Right cardiac atrium (tissue), 5 donors: ENCODE measurements at places on chromosomes 12 and 14.

- DNase-seq, result no peak
These were observed 391.3 kb upstream of the FOXG1 start for GRCh38 chr14:28375295-28375694.

GRCh38 chr14:22781301-22781991, 15.0 kb downstream of the OXA1L start:
- no peak for DNase-seq

DNA sequence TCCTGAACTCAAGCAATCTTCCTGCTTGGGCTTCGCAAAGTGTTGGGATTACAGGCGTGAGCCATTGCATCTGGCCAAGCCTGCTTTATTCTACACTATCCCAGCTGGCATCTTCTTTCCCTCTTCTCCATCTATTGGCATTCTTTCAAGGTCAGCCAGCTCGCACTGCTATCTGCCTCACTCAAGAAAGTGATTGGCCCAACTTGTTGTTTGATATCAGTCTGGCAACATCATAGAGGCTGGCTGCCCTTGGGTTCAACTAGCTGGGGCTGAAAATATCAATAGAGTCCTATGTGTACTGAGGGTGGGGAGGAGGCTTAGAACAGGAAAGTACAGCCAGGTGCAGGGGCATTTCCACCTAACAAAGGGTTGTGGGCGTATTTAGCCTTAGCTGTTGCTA, 17.1 kb downstream of the GMFB start:
- no peak for DNase-seq

- DNase-seq, result no peak
These were observed 876.0 kb upstream of the FBXO33 start for GRCh38 chr14:40308240-40308639.

GRCh38 chr12:107554941-107555340, 130.7 kb upstream of the PWP1 start:
- no peak for DNase-seq

DNA sequence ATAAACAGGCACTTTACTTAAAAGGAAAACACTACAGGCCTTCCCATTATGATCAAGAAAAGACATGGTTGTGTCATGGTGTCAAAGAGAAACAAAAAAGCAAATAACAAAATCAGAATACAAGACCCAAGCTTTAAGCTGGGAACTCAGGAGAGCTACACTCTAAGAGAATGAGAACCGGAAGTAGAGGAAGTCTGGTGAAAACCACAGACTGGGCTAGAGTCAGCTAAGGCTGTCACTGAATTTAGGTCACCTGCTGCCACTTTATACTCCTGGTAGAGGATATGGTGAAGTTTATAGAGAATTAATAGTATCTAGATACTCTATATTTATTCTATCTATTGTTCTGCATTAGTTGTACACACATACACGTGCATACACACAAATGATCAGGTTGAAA, 971.7 kb downstream of the FLRT2 start:
- DNase-seq, result no peak

- no peak for DNase-seq
These were observed 2.6 kb upstream of the NOS1 start for GRCh38 chr12:117363953-117364486.

DNA sequence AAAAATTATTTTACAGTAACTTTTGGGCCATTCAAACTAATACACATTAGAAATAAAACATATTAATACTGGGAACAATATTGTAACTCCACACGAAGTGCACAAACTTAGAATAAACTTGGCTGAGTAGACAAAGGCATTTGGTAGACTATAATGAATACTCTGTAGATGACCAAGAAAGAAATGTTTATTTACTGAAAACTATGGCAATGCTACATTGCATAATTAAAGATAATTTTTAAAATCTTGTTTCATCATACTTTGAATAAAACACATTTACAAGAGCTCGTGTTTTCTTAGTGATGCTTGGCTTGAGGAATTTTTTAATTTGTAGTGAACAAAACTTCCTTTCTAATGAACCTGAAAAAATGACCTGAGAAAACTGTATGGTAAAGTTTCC, 21.3 kb downstream of the RERG start:
- DNase-seq, result no peak

GRCh38 chr12:79058342-79058741, 193.8 kb downstream of the SYT1 start:
- no peak for DNase-seq

- no peak for DNase-seq
These were observed 1465.4 kb upstream of the FLRT2 start for GRCh38 chr14:84064316-84065125.

DNA sequence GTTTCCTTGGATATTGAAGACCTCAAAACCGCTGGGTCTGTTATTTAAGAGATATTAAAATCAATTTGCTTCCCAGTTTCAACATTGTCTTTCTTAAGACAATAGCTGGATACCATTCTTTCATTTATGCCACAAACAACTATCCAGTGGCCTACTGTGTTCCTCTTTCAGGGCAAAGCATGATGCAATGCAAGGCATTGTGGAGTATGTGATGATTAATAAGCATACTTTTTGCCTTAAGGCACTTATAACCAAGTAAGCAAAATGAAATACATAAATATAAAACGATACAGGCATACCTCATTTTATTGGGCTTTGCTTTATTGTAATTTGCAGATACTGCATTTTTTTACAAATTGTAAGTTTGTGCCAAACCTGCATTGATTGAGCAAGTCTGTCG, 45.5 kb downstream of the SCN8A start:
- DNase-seq, result no peak

DNA sequence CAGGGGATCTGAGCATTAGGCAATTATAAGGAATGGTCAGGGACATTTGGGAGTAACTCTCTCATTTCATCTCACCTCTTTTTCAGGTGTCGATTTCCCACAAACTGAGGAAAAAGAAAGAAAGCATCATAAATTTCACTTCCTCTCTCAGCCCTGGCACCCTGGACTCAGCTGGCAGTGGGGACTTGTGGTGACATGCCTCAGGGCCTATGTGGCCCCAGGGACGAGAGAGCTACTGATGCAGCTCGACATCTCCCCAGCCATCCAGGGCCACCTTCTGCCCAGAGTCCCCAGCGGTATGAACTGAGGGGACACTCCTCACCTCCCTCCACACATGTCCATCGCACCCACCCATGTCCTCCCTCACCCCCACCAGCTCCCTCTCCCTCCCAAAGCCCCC, 11.7 kb downstream of the TNFRSF1A start:
- no peak for DNase-seq

DNA sequence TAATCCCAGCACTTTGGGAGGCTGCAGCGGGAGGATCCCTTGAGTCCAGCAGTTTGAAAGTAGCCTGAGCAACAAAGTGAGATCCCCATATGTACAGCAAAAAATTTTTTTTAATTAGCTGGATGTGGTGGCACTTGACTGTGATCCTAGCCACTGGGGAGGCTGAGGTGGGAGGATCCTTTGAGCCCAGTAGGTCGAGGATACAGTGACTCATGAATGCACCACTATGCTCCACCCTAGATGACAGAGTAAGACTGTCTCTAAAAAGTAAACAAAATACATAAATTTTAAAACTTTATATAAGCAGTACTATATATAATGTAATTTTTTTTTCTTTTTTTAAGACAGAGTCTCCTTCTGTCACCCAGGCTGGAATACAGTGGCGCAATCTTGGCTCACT, 115.4 kb downstream of the ESR2 start:
- no peak for DNase-seq

DNA sequence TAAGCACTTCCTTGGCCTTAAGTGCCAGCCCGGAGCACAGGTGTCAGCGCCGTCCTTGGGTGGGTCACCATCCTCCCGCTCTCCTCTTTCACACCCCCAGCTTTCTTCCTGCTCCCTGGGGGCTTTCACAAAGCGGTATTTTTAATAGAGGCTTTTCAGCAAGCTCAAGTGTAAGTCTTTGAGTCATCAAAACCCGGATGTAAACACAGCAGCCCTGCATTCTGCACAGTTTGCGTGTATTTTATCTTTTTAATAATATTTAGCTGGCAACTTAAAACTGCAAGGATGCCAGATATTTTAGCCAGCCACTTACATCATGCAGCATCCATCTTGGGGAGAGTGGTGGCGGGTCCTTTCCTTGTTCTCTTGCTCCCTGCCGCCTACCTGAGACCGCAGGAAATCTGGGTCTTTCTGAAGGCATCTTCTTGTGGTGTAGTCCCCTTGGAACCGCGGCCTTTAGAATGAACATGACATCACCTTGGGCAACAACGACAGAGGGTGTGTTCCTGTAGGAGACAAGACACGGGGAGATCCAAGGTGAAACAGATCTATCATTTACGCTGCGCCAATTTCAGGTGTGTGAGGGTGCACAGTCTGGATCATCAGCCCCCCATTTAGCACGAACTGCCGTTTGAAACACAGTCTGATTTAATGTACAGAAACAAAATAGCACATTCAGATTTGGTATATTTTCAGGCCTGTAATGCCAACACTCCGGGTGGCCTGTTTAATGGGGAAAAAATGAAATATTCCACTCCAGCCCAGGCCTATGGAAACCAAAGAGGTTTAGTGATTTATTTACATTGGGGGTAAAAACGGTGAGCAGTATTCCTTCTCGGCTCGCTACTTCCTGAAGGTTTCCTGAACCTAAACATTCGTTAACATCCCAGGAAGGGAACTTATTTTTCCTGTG, 12.5 kb upstream of the IRF2BPL start:
- no peak for DNase-seq

DNA sequence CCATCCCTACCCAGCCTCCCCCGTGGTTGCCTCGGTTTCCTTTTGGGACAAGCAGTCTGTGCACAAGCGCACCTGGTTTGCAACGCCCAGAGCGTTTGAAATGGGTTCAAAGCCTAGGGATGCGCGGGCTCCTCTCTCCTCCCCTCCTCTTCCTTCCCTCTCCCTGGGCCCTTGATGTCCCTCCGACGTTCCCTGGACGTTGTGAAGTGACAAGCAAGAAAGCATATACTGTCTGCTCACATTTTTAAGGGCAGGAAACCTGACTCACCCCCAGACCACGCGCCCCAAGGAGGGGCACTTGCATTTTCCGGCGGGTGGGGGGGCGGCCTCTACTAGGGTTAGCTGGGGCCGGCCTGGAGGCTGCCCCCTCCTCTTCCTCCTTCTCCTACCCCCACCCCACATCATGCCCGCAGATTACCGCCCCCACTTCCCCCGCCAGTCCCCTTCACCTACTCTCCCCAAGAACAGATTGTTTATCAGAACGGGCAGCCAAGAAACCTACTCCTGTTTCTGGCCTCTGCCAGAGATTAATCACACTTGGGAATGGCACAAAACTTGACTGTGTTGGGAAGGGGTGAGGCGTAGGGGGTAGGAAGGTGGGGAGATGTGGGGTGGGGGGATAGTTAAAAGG, 9.5 kb upstream of the IRF2BPL start:
- peak; percentile 66 for DNase-seq

DNA sequence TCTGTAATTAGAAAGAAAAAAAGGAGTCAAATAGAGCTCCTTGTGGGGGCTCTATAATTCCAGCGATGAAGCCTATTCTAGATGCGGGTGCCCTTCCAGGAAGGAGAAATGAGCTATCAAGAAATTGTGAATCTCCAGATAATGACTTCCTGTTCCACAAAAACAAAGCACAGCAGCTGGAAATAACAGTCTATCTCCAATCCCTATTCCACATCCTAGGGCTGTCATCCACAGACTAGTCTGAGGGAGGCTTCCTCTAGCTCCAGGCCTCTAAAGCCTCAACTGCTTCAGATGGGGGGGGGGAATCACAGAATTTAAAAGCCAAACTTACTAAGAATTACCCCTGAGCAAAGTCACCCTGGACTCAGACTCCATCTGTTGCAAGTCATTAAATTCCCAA, 77.4 kb upstream of the GTF2A1 start:
- DNase-seq, result no peak

DNA sequence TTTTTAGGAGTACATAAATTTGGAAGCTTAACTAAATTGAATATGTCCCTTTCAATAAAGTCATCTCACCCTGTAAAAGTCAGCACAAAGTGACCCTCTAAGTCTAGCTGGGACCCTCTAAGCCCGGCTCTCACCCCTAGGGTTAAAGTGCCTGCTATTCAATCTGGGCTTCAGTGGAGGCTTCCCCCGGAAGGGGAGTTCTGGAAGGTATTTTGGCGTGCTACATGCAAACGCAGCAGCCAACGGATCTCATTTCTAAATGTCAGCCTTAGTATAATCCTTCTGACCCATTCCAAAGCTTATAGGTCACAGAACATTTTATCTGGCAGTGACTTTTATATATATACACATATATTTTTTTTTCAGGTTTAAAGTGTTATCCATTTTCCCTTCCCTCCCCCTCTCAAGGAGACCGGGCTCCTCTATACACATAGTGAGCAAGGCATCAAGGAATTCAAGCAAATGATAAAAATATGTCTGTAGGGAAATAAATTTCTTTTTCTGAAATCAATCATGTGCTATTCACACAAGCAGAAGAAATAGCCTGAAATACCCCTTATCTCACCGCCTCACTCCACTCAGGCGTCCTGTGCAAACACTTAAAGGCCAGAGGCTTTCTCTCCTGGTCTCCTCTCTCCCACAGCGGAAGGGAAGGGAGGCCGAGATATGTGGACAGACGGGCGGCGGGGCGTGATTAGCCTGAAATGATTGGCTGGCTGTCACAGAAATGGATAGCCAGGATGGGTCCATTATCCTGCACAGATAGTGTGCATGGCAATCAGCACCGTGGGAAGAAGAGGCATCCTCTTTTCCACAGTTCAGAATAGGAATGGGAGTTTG, 301.7 kb downstream of the GALC start:
- DNase-seq, result peak; percentile 33

GRCh38 chr12:2408262-2408661, 355.5 kb downstream of the CACNA1C start:
- DNase-seq, result no peak

GRCh38 chr12:106985479-106985878, 1.5 kb downstream of the MTERF2 start:
- no peak for DNase-seq

GRCh38 chr12:58860056-58860787, 60.1 kb downstream of the LRIG3 start:
- DNase-seq, result no peak
